Activated T-helper 9 cell treated with anti-CD3 and anti-CD28 coated beads, Interleukin-2, amount 50 U/mL, for 16 hours (primary cell): ENCODE measurements at places on chromosomes 5 and 9.

DNA sequence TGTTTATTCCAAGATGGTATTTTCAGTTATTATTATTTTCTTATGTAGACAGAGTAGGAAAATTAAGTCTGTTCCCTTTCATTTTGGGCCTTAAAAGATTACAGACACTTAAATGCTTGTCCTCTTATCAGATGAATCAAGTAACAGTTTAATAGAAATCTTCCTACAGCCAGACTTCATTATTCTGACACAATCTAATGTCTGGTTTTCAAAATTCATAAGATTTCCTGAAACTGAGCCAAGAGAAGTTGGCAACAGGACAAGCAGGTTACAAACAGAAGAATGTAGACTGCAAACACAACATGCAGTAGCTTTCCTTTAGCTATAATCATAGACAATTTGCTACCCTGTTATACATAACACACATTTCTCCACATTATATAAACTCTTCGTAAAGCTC lies 130.5 kb downstream of the FBXL17 start:
- no peak for DNase-seq

DNA sequence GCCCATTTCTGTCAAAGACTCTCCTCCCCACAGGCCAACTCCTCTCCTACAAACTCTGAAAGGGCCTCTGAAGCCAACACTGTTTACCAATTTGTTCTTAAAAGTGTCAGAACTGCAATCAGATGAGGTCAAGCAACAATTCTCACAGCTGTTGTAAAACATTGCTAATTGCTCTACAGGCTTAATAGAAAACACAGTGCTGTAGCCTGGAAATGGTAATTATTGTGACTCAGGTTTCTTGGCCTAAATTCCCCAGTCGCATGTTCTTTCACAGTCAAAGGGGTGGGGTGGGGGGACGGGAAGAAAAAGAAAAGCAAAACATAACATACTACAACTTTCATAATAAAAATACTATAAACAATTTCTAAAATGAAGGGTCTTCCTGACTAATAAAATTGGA lies 343.2 kb downstream of the DMAC1 start:
- no peak for DNase-seq

DNA sequence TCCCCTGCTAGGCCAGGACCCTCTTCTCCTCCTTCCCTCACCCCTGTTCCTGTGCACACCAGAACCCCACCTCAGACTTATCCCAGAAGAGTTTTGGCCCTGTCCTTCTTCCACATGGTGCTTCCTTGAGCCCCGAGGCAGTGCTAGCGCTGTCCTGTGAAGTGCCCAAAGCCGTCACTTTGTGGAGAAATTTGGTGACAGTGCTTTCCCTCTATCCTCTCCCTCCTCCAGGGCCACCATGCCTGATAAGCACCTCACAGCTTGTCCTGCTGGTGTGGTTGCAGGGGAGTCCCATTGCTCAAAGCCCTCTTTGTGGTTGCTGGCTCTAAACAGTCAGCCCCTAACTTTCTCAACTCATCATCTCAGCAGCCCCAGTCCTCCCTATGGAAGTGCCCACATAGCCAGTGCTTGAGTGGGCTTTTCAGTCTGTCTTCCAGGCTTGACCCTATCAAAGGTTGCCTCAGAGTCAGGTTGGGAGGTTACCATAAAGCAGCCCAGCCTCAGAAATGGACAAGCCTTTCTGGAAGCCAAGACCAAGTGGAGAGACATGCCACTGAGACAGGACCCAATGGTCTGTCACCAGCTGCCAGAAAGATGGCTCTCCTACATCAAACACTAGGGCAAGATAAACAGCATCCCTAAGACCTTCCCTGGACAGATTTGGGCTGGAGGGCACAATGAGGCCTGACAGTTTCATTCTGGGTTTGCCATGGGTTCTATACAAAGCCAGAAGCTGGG lies 18.0 kb downstream of the IGIP start:
- no peak for DNase-seq

- DNase-seq = no peak
These were observed 71.2 kb downstream of the NIPSNAP3B start for GRCh38 chr9:104835161-104835560.

DNA sequence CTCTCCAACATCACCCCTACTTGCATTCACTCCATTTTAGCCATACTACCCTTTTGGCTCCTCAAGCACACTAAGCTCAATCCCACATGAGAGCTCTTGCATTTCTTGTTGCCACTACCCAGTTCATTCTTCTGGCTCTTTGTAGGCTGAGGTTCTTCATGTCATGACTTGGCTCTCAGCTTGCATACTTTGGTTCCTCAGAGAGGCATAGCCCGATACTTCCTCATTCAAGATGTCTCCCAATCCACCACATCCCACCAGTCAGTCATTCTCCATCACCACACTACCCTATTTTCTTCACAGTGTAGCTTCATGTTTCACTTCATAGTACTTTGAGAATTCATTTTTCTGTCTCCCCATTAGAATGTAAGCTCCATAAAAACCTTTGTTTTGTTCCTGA lies 116.7 kb downstream of the NR6A1 start:
- no peak for DNase-seq

- DNase-seq = no peak
These were observed 59.1 kb downstream of the CHSY3 start for GRCh38 chr5:129963359-129963758.

GRCh38 chr5:132487841-132488555 lies 2.6 kb downstream of the IRF1 start:
- DNase-seq = no peak

DNA sequence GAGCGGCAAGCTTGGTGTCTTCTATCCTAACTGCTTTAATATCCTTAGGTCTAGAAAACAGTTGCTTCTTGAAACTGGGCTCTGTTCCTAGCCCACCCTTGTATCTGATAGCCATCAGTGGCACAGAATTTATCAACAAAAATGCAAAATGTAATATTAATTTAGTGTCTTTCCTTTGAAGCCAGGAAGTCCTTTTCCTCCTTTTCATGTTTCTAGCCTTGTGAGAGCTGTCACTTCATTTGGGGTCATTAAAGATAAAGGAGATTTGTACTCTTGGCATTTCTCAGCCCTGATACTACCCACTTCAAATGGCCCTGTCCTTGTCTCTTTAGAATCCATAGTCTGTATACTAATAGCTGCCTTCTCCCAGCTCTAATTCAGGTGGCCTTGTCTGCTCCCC lies 111.0 kb downstream of the GAS1 start:
- no peak for DNase-seq

- no peak for DNase-seq
These were observed 309.7 kb downstream of the NSG2 start for GRCh38 chr5:174355208-174355612.

DNA sequence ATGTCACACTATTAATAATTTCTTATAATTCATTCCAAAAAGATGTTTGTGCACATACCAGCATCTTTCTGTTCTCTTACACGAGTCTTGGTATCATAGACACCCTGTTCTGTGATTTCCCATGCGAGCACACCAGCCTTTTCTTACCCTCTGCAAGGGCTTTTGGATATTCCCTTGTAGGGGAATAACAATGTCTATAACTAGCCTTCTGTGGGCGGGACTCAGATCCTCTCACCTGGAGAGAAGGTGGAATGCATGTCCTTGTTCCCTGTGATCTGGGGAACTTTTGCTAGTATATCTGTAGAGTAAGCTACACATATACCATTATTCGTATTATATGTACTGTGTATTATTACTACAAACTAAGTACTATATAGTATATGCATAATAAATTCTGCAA lies 44.8 kb downstream of the EHMT1 start:
- DNase-seq = no peak

- peak; percentile 10 for DNase-seq
These were observed 12.1 kb downstream of the PDCL start for GRCh38 chr9:122816163-122816867.

DNA sequence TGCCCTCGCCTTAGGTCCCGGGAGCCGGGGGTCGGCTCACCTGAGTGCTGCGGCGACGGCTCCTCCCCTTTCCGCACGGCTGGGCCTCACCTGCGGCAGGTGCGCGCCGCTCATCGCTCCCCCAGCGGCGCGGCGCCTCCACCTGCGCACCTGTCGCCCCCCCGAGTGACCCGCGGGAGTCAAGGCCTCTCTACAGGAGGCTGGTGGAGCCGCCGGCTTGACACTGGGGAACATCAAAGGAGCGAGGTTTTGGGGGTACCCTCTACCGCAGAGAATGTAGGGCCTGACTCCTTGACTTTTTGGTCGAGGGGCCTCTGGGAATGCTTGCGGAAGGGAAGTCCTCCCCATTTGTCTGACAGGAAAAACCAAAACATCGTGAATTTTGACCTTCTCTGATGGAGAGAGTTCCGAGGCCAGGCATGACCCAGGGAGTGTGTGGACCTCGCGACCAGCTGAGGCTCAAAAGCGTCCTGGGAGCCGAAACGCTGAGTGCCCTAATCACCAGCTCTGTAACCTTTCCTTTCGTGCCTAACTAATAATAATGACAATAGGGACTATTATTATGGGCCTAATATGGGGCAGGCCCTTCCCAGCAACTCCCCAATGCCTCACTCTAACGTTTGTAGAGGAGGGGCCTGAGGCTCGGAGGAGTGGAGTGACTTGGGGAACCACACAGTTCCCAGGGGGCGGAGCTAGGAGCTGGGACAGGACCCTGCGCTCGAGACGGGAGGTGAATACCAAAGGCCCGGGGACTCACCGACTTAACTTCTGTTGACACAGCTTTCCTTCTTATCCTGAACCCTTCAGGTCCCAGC lies 714 bp upstream of the IER5L start:
- DNase-seq = no peak

DNA sequence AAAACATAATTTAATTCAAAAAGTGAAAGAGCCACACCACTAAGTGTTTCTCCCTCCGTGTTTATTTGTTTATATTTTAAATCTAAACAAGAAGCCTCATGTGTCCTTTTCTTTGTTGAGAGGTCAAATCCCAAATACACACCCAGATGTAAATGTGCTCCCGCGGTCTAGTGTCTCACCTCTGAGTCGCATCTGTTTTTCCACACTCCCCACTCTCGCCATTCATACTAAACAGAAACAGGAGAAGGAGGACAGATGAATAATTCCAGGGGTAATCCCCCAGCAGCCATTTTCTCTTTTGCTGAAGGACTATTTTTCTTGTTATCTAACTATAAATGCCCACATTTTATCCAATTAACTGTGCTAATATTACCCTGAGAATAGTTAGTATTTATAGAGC lies 361.6 kb upstream of the RIOK2 start:
- DNase-seq = no peak

- no peak for DNase-seq
These were observed 21.7 kb downstream of the MED10 start for GRCh38 chr5:6356578-6357164.

GRCh38 chr5:95741458-95741857 lies 10.3 kb downstream of the RHOBTB3 start:
- DNase-seq = no peak

GRCh38 chr5:149423794-149424268 lies 44.7 kb upstream of the IL17B start:
- DNase-seq = no peak

DNA sequence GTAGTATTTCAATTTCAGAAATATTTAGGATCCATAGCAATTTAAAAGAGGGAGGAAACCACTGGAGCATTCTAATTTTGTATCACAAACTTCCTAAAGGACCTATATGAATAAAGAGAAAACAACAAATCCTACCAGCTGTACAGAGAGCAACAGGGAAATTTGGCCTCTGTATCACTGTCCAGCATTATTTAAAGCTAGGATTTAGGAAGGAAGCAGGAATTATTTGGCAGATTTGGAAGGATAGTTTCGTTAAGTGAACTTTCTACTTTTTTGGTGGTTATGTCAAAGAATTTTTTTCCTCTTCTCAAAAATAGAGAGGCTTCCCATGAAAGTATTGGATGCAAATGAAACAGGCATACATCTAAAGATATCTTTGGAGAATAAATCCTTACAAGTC lies 269.7 kb downstream of the RAB3C start:
- DNase-seq = no peak
